ENCODE measurements at places on chromosomes 4 and X. TPM values are rescaled to one million over a fixed set of nuclear protein-coding genes. Genes with fewer than 3 reads are reported as not detected.

The USP46 gene
- 32.4 TPM for total RNA-seq

GRCh38 chr4:153585026-153585425 is 99.1 kb upstream of the TLR2 start:
- no peak overlapping the region for H3K4me3 ChIP-seq
- no peak overlapping the region for H3K27ac ChIP-seq
- no peaks in the 10 kb centered on the region for H3K4me1 ChIP-seq
- DNase-seq, result no peak

DNA sequence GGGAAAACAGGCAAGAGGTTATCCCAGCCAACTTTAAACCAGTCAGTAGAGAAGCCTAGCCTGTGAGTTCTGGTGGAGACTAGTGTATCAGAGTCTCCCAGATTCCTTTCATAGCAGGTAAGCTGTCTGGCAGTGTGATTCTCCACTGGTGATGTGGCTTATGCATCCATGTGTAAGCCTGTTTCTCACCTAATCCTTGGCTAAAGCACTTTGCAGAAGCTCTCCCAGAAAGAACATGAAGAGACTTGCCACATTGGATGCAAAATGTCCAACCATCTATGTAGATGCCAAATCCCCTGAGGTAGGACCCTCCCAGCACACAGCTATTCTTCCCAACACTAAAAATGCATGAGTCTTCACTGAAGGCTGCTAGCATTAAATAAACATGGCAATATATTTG is 111.7 kb downstream of the CHRNA9 start:
- no peak overlapping the region for H3K4me3 ChIP-seq
- no peaks in the 10 kb centered on the region for H3K27me3 ChIP-seq
- H3K27ac ChIP-seq, result no peak overlapping the region
- H3K4me1 ChIP-seq, result no peaks in the 10 kb centered on the region
- no peak for DNase-seq
- no peaks in the 10 kb centered on the region for H3K36me3 ChIP-seq

DNA sequence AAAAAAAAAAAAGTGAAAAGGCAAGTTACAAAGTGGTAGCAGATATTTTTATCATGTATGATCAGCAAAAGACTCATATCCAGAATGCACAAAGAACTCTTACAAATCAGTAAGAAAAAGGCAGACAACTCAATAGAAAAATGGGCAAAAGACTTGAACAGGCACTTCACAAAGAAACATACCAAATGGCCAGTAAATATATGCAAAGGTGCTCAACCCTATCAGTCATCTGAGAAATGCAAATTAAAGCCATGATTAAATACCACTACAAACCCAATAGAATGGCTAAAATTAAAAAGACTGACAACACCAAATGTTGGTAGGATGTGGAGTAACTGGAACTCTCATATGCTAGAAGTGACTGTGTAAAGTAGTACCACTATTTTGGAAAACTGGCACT is 45.4 kb downstream of the CHST7 start:
- H3K36me3 ChIP-seq, result peaks cover 5% of the 10 kb centered on the region
- H3K27ac ChIP-seq, result no peak overlapping the region
- DNase-seq, result no peak
- no peak overlapping the region for H3K4me3 ChIP-seq

DNA sequence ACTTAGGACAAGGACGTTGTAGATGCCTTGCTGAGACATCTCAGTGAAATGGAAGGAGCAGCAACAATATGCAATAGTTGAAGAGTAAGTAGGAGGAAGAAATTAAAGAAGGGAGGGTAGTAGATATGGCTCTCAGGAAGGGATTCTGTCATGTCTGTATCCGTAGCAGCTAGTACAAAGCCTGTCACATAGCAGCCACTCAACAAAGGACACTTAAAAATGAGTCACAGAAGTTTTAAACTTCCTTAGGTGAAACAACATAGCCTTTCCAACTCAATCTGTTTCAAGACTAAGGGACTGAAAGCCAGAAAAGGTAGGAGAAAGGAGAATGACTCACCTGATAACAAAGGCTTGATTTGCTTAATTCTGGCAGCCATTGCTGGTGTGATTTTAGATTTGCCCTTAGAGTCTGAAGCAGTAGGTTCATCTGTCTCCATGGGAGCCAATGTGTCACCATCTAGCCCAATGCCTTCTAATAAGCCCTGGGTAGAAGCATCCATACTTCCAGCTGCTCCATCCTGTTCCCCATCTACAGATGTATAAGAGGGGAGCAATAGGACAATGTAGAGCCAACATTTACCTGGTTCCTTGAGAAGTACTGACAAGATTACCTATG is 86.6 kb downstream of the HUWE1 start:
- no peak overlapping the region for H3K4me3 ChIP-seq
- no peaks in the 10 kb centered on the region for H3K4me1 ChIP-seq
- H3K27me3 ChIP-seq, result no peaks in the 10 kb centered on the region
- H3K36me3 ChIP-seq, result no peaks in the 10 kb centered on the region
- no peak for DNase-seq
- H3K27ac ChIP-seq, result no peak overlapping the region

GRCh38 chrX:29530501-29530900 is 684.9 kb upstream of the MAGEB2 start:
- H3K27me3 ChIP-seq, result peaks cover 2% of the 10 kb centered on the region
- DNase-seq, result no peak
- no peaks in the 10 kb centered on the region for H3K36me3 ChIP-seq
- H3K27ac ChIP-seq, result no peak overlapping the region

DNA sequence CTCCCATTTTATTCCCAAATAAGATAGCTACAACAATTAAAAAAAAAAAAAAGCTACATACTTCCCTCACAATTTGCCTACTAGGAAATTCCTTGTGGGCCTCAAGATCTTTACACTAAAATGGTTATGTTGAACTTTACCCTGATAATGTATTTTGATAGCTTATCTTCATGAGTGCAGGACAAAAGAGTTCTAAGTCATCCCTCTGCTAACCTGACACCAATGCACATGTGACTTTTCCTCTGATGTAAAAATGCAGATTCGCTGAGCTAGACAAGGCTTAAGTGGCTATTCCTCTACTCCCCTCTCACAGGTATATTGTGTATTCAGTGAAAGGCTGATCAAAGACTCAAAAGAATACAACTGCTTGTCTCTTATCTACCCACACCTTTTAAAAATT is 22.5 kb downstream of the ELF2 start:
- peaks cover 4% of the 10 kb centered on the region for H3K27me3 ChIP-seq
- no peak overlapping the region for H3K4me3 ChIP-seq
- peak overlapping the region; percentile 6 for H3K27ac ChIP-seq

DNA sequence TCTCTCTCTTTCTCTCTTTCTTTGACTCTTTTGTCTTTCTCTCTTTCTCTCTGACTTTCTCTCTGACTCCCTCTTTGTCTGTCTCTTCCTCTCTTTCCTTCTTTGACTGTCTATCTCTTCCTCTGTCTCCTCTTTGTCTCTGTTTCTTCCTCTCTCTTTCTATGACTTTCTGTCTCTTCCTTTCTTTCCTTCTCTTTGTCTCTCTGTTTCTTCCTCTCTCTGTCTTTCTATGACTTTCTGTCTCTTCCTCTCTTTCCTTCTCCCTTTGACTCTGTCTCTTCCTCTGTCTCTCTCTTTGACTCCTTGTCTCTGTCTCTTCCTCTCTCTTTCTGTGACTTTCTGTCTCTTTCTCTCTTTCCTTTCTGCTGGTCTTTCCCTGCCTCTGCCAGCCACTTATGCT is 38.7 kb downstream of the HNRNPD start:
- no peaks in the 10 kb centered on the region for H3K27me3 ChIP-seq

The TLR10 gene
- not detected for total RNA-seq

- H3K4me1 ChIP-seq, result no peaks in the 10 kb centered on the region
- no peaks in the 10 kb centered on the region for H3K36me3 ChIP-seq
- DNase-seq, result no peak
- no peak overlapping the region for H3K27ac ChIP-seq
Observed at GRCh38 chrX:138020941-138021340, 455.0 kb downstream of the ZIC3 start.

DNA sequence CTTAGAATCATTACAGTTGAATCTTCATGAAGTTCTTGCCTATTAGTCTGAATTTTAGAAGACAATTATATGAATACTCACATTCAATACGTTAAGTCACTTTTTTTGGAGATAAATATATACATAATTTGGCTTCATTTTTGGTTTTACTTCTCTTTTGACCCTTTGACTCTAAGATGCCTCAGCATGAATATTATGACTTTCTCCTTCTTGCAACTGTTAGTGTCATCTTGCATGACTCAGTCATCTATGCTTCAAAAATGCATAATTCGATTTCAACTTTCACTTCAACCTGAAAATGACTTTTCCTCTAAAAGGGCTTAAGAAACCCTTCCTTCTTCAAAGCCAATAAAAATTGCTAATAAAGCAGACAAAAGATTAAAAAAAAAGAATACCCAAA is 1427.5 kb downstream of the ADGRL3 start:
- DNase-seq, result no peak
- H3K27me3 ChIP-seq, result no peaks in the 10 kb centered on the region
- H3K4me1 ChIP-seq, result no peaks in the 10 kb centered on the region
- no peak overlapping the region for H3K27ac ChIP-seq
- H3K4me3 ChIP-seq, result no peak overlapping the region

The RHOXF2B gene
- not detected for total RNA-seq

- no peaks in the 10 kb centered on the region for H3K36me3 ChIP-seq
- DNase-seq, result no peak
- no peaks in the 10 kb centered on the region for H3K4me1 ChIP-seq
- H3K27me3 ChIP-seq, result no peaks in the 10 kb centered on the region
- H3K4me3 ChIP-seq, result no peak overlapping the region
Observed at GRCh38 chr4:34187056-34187455, 2057.3 kb downstream of the ARAP2 start.

DNA sequence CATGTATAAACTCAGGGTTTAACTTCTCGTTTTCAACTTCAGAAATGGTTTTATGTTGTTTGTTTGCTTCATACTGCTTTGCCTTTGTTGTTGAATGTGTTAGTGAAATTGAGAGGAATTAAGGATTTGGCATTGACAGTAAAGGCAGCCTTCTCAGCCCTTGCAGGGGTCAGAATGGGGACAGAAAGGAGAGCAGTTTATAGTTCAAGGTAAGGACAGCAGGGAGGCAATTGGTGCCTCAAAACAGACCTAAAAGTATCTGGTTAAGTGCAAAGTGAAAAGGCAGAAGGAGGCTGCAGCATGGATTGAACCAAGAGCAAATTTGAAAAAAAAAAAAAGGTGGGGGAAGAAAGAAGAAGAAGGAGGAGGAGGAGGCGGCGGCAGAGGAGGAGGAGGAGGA is 835.0 kb upstream of the ADGRL3 start:
- H3K36me3 ChIP-seq, result no peaks in the 10 kb centered on the region
- H3K4me3 ChIP-seq, result no peak overlapping the region
- no peaks in the 10 kb centered on the region for H3K27me3 ChIP-seq

GRCh38 chr4:142121448-142122350 is 485.3 kb downstream of the IL15 start:
- H3K36me3 ChIP-seq, result no peaks in the 10 kb centered on the region
- no peak overlapping the region for H3K4me3 ChIP-seq
- peaks cover 14% of the 10 kb centered on the region for H3K4me1 ChIP-seq
- no peak for DNase-seq
- no peak overlapping the region for H3K27ac ChIP-seq

The CRMP1 gene
- total RNA-seq, result 71.2 TPM

DNA sequence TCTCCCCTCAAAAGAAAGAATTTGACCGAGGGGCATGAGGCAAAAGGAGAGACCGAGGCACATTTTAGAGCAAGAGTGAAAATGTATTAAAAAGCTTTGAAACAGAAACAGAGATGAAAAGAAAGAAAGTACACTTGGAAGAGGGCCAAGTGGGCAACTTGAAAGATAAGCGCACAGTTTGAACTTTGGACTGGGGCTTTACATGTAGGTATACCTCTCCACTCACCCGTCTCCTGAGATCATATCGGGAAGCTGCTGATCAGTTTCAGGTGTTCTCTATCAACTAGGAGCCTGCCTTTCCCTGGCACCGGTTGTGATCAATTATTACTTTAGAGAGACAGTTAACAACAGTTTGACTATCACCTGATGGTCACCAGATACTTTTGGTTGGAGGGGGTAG is 2666.5 kb downstream of the ARAP2 start:
- H3K4me1 ChIP-seq, result no peaks in the 10 kb centered on the region
- no peak for DNase-seq
- H3K36me3 ChIP-seq, result no peaks in the 10 kb centered on the region

Measured in endothelial cell (in vitro differentiated cells).